ENCODE measurements at places on chromosomes 12 and 14.

DNA sequence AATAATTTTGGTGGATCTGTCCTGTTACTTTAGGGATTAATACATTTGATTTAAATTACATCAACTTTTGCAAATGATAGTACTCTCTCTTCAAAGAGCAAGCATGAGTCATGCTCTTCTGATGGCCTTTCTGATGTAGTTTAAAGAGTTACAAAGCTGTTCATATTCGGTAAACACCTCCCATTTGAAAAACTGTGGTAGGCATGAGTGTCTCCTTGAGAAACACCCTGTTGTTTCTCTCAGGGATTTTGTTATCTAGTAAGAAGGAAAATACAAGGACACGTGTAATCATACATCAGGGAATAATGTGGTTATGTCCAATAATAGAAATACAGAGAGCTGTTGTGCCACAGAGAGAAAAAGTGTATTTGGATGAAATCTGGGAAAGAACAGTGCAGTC, 53.3 kb upstream of the E2F7 start:
- no peak for DNase-seq

- DNase-seq: no peak
Observed at GRCh38 chr14:36317650-36318049, 2.8 kb downstream of the MBIP start.

- no peak for DNase-seq
Observed at GRCh38 chr12:27549236-27549800, 25.3 kb downstream of the PPFIBP1 start.

- DNase-seq: no peak
Observed at GRCh38 chr12:111437816-111438454, 32.2 kb downstream of the SH2B3 start.

GRCh38 chr14:97185186-97185585, 388.0 kb downstream of the VRK1 start:
- no peak for DNase-seq

- DNase-seq: no peak
Observed at GRCh38 chr12:58678753-58679152, 241.6 kb downstream of the LRIG3 start.

DNA sequence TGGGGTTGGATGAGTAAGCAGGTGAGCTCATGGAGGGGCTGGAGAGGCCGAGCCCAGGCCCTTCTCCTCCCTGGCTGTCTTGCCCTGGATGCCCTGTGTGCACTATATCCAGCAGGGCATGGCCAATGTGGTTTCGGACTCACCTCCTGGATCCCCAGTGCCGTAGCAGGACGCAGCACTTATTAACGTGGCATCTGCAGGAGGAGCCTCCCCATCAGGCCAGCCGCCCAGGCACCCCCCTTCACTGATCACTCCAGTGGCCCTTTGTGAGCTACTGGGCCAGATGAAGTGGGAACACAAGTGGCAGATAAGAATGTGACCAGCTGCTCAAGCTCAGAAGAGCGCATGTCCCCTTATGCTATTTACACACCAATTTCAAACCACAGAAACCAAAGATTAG, 43.1 kb upstream of the DICER1 start:
- no peak for DNase-seq

DNA sequence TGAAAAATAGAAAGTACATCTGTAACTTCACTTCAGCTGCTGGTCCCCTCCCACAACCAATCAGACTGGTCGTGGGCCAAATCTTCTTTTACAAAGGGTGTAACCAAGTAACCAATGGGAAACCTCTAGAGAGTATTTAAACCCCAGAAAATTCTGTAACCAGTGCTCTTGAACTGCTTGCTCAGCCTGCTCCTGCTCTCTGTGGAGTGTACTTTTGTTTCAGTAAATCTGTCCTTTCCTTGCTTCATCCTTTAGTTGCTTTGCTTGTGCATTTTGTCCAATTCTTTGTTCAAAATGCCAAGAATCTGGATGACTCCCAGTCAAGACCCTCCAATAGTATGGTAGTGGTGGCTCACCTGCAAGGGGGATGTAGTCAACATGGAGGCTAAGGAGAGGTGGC, 489.1 kb downstream of the FUT8 start:
- no peak for DNase-seq

DNA sequence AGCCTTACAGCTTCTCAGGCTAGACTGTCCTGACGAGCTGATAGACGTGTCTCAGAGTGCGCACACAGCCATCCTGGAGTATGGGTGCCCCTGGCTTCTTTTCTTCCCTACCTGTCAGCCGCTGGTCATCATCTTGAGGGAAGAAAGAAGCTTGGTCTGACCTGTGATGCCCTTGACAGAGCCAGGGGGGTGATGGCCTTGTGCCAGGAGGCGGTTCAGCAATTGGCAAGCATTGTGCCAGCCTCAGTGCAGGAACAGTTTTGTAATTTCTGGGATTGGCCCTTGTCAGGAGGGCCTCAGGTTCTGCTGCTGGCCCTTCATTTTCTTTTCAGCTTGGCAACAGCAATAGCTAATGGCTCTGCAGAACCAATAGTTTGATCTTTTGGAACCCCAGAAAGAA, 80.1 kb downstream of the ADCK1 start:
- DNase-seq: no peak

DNA sequence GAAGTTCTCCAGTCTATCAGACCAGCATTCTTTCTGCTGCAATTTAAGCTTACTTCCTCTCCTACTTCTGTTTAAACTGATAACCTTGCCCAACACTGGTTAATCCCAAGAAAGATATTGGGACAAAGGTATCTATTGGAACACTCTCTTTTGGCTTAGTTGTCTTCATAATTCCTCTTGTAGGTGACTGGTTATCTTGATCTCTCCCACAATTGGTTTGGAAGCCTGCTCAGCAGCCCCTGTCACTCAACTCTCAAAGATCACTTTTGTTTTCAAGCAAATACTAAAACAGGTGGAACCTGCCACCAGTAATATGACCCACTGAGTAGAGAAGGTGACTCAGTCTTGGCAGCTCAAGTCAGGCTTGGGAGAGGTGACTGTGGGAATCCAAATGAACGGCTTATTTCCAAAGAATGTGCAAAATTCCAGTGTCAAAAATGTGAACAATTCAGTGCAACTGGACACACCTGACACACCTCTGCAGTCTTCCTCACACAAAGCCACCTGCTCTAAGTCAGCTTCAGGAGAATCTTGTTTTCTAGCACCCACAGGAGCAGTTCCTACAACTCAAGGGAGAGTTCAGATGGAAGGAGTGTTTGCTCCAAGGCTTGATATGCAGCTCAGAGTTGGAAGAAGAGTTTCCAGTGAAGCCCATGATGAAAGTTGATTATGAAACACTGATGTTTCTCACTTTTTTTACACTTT, 83.2 kb upstream of the SLC38A2 start:
- DNase-seq: no peak

DNA sequence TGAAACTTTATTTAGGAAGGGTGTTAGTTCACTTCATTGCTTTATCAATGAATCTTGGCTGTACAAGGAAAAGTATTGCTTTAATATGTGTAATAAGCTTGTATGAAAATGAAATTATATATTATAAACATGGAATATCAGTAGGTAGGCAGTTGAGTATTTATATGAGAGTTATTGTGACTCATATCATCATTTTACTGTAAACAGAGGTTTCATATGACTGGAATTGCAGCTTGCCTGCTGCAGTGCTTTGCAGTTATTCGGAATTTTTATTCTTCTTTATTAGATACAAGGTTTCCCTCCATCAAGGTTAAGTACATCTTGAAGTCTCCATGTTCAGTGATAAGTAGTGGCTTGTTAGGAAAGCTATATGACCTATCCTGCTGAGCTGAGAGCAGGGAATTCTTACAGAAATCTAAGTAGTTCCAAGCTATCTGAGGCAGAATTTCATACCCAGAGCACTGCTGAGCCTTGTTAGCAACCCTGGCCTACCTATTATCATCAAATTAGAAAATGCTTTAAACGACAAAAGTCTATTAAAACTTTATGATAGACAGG, 111.2 kb downstream of the MGST1 start:
- DNase-seq: no peak

GRCh38 chr14:71206766-71207371, 299.6 kb downstream of the PCNX1 start:
- no peak for DNase-seq

GRCh38 chr12:92007787-92008186, 137.9 kb downstream of the BTG1 start:
- DNase-seq: no peak

GRCh38 chr12:100375038-100375735, 18.3 kb downstream of the SLC17A8 start:
- DNase-seq: no peak

DNA sequence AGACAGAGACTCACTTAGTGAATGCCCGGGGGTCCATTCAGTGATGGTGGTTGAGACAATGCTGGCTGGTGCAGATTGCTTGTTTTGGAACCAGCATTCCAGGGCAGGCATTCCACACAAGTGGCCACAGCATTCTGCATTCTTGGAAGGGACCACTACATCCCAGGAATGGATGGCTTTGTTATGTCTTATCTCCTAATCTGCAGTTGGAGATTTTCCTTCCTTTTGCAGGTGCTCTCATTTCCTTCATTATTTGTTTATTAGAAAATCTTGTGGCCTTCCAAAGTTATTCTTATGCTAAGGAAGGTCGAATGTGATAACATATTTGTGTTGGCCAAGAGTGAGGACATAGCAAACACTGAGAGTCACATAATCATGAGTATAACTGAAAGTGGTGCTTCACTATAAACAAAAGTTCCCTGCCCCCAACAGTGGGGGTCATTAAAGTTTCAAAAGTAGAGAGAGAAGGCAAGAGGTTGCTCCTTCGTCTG, 66.0 kb downstream of the BMP4 start:
- DNase-seq: no peak

GRCh38 chr12:59928416-59928815, 332.6 kb downstream of the SLC16A7 start:
- DNase-seq: no peak

- no peak for DNase-seq
Observed at GRCh38 chr12:87217491-87217890, 811.7 kb downstream of the C12orf50 start.

DNA sequence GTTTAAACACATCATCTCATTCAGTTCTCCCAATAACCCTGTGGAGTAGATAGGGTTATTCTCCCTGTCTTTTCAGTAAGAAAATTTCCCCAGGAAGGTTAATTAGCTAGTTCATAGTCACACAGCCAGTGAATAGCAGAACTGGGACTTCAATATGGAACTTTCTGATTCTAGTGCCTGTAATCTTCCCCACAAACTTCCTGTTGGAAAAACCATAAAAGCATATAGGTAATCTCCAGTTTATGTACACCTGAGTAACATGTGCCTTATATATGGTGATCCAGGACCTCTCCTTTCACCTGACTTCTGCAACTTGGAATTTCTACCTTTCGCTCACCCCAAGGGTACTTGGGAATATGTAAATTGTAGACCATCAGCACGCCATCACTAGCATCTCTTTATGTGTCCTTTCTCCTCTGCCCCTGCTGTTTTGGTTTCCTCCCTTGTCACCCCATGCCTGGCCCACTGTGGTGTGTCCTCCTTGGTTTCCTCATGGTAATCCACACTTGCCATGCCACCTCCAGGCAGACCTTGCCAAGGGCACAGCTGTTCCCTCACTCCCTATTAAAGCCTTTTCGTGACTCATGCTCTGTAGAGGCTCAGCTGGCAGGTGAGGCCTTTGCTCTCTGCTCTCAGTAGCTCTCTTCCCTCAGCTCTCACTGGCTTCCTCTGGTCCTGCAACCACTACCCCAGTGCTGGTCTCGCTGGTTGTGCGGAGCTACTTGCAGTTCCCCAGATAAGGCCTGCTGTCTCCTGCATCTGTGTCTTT, 16.7 kb downstream of the TBC1D30 start:
- no peak for DNase-seq

DNA sequence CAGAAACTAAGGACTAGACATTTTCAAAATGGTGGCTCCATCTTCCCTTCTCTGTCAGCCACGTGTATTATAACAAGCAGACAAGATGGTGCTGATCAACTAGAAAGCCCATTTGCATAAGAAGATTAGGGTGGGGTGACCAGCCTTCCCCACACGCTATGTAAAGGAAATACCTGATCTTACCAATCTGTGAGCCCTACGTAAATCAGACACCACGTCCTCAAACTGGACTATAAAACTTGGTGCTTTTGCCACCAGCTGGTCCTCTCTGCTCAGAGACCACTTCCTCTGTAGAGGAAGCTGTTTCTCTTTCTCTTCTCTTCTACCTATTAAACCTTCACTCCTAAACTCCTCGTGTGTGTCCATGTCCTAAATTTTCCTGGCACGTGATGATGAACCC, 101.1 kb upstream of the PLEKHG7 start:
- no peak for DNase-seq

DNA sequence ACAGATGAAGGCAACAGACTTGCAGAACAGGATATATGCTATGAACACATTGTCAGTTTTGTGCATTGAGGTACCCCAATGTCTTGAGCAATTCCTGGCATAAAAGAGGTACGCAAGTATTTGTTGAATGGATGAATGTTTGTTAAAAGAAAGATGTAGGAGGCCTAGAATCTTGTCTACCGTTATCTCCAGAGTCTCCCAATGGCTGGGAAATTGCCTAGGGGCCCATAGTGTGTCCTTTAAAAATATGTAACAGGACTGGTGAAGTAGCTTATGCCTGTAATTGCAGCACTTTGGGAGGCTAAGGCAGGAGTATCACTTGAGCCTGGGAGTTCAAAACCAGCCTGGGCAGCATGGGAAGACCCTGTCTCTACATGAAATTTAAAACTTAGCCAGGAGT, 20.4 kb upstream of the SPTSSA start:
- no peak for DNase-seq

- DNase-seq: no peak
Observed at GRCh38 chr14:64671591-64671990, 32.6 kb upstream of the PLEKHG3 start.

DNA sequence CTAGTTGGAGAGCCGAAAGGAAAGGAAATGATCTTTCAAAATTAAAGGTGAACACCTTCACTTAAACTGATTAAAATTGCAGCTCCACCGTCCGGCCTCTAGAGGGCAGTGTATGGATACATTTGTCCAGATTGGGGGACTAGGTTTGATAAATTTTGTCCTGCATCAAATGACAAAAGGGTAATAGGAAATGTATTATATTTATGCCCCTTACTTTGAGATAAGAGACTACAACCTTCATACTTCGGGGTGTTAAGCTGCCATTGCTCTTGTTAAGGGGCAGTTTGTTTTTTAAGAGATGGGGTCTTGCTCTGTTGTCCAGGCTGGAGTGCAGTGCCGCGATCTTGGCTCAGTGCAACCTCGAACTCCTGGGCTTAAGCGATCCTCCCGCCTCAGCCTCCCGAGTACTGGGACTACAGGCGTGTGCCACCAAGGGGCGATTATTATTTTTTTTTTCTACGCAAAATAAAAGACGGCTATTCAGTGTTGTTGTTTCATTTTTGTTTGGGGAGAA, 818 bp upstream of the SUOX start:
- DNase-seq: peak; percentile 29

GRCh38 chr14:34137001-34137745, 186.3 kb upstream of the EGLN3 start:
- no peak for DNase-seq

- no peak for DNase-seq
Observed at GRCh38 chr12:91182636-91183455, at the start of gene DCN. TSS of gene DCN (minus strand) at chr12:91182817. CDS start at chr12:91178552, 4,265 bp downstream.

- DNase-seq: no peak
Observed at GRCh38 chr12:88662961-88663360, 82.7 kb upstream of the KITLG start.
